Right lobe of liver (tissue), 6 donors: ENCODE measurements at places on chromosomes 11 and 22. TPM values are rescaled to one million over a fixed set of nuclear protein-coding genes. Genes with fewer than 3 reads are reported as not detected.

- DNase-seq, result no peak
Observed at GRCh38 chr11:69526453-69526810, 45.0 kb downstream of the LINC01488 start.

The SLC17A6 gene
- not detected for total RNA-seq

- peak; percentile 92 for DNase-seq
Observed at GRCh38 chr11:44595964-44596381, 30.5 kb downstream of the CD82 start.

DNA sequence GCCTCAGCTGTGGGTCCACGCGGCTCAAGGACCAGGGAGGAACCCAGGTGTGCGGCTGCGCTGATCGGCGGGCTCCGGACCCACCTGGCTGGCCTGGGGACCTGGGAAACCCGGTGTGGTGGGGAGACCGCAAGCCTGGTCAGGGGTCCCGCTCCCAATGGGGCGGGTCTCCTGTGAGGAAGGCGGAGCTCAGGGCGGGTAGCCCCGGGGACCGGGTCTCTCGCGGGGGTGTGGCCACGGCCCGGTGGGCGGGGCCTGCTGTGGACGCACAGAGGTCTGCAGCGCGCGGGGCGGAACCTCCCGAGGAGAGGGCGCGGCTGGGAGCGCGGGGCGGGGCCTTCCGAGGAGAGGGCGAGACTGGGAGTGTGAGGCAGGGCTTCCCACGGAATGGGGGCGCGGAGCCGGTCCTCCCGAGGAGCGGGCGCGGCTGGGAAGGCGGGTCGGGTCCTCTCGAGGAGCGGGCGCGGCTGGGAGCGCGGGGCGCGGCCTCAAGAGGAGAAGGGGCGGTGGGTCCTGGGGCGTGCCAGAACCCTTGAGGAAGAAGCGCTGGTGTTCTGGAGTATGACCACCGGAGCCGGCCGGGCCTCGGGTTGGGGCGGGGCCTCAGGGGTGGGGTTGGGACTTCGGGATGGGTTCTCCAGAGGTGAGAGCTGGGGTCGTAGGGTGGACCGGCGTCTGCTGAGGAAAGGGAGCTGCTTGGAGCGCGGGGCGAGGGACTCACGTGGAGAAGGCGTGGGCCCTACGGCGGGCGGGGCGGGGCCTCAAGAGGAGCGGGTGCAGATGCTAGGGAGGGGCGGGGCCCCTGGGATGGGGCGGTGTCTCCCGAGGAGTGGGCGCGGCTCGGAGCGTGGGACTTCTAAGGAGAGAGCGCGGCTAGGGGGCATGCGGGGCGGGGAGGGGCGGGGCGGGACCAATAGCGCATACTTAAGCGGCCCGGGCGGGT lies 20.8 kb downstream of the DGCR6L start:
- DNase-seq, result peak; percentile 97

GRCh38 chr22:35728639-35729308 lies 11.1 kb downstream of the APOL5 start:
- peak; percentile 57 for DNase-seq

GRCh38 chr11:810040-810567 lies 337 bp downstream of the RPLP2 start:
- no peak for DNase-seq

DNA sequence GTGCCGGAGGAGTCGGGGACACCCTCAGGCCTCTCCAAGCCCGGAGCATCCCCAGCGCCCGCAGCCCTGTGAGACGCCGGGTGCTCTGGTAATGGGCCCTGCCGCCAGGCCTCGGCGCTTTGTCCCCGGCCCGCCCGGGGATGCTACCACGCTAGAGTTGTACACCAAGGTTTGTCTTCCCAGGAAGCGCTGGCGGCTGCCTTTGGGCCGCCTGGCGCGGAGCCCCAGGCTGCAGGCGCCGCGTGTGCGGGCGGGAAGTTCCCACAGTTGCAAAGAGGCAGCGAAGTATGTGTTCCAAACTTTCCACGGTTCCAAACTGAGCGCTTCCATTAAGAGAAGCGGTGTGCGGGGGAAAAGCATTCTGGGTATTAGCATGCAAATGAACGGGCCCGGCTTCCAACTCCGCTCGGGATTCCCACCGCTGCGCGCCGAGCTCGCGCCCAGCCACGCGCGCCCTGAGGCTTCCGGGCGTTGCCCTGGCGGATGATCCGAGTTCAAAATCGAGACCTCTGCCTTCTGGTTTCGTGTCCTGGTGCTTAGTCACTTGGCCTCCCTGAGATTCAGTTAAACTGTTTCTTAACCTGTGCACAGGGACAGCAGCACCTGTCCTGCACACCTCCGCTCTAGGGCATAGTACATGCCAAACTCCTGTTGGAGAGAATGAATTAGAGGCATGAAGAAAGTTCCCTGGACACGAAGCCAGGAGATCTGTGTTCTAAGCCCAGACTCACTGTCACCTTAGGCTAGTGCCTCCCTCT lies 1.3 kb upstream of the PATZ1 start:
- DNase-seq, result peak; percentile 69

DNA sequence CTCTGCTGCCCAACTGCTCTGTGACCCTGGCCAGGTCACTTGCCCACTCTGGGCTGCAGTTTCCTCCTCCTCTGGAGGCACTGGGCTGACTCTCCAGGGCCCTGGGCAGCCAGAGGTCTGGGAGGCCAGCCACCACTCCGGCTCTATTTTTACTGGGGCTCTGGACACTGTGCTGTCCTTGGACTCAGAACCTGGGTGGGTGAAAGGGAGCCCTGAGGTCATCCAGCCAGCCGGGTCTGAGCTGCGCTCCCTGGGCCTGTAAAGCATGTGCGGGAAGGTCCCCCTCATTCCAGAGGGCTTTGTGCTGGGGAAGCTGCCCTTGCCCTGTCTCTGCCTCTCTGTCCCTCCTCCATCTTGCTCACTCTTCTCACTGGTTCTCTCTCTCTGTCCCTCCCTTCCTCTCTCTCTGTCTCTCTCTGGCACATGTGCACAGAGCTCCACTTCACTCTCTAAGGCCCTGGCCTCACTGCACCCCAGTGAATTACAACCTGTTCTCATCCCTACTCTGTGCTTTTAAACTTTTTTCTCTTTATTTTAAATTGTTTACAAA lies 24.6 kb downstream of the MB start:
- no peak for DNase-seq

DNA sequence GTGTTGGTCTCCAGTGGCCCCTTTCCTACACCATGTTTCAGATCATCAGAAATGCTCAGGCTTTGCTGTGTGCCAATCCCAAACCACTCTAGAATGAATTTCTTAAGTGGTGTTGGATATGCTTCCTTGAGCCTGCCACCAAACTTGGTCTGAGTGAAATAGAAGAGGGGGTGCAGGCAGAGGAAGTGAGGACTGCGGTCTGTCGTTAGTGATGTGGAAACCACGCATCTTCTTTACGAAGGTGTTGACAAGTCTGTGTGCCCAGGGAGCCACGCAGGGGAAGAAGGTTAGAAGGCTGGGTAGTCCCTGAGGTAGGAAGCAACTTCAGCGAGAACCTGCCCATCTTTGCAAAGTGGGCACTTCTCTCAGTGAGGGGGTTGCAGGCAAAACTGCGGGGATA lies 187.4 kb upstream of the NAV2 start:
- no peak for DNase-seq

- no peak for DNase-seq
Observed at GRCh38 chr22:31056986-31057599, 24.0 kb upstream of the SMTN start.

DNA sequence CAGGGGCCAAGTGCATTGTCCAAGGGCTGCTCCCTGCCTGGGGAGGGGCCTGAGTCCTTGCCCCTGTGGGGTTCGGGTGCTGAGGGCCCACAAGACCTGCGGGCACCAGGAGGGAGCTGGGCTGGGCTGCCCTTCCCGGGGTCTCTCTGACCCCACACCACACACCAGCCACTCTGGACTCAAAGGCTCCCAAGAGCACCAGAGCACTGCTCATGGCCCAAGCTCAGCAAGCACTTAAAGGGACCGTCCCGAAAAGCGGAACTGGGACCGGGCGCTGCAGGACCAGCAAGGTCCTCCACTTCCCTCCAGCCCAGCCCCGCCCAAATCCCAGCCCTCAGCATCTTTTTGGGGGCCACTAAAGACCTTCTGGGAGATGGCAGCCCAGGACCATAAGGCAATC lies 5.3 kb downstream of the LSP1 start:
- no peak for DNase-seq

The NUDT8 gene
- total RNA-seq, result 12.7 TPM

The CNTN5 gene
- 0.19 TPM for total RNA-seq

The OR4C11 gene
- not detected for total RNA-seq

- DNase-seq, result no peak
Observed at GRCh38 chr22:38843201-38843656, 599 bp downstream of the NPTXR start.

DNA sequence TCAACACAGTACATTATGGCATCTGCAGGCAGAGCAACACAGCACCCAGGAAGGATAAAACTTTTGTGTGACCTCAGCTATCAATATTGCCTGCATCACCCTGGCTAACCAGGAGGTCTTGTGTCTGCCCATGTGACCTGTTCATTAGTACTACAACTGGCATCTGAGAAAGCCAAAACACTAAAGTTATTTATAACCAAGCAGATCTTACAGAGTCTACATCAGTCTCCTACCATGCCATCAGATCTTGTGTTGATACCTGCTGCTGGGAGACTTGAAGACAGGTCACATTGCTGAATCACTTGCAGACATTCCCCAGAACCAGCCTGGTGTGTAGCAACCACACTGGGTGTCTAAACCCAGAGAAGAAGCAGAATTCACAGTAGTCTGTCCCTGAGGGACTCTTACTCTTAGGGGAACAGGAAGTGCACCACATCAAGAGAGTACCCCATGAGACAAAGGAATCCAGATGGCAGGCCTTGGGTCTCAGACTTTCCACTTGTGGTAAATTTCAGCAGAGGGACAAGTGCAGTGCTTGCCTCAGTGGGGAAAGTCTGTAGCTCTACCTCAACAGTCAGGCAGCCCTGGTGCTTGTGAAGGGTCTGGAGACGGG lies 7.0 kb downstream of the OR9G1 start:
- no peak for DNase-seq

The OR8D4 gene
- total RNA-seq, result not detected

DNA sequence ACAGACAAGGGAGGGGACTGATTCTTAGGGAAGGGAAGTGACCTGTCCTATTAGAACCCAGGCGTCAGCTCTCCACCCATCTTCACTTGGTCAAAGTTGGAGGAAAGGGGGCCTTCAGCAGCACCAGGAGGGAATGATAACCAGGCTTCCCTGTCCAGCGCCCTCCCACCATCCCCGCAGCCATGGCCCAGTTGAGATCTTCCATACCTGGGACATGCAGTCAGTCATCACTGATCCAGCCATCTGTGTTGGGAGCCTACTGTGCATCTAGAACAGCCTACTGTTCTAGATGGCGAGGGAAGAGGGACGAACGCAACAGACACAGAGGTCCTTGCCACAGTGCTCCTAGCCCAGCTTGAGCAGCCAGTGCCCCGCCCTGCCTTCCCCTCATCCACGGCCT lies 40.6 kb downstream of the PDGFB start:
- no peak for DNase-seq

- DNase-seq, result no peak
Observed at GRCh38 chr11:64367931-64368672, 9.1 kb downstream of the RPS6KA4 start.

The OR52I2 gene
- total RNA-seq, result not detected

The FUT4 gene
- 1.2 TPM for total RNA-seq

DNA sequence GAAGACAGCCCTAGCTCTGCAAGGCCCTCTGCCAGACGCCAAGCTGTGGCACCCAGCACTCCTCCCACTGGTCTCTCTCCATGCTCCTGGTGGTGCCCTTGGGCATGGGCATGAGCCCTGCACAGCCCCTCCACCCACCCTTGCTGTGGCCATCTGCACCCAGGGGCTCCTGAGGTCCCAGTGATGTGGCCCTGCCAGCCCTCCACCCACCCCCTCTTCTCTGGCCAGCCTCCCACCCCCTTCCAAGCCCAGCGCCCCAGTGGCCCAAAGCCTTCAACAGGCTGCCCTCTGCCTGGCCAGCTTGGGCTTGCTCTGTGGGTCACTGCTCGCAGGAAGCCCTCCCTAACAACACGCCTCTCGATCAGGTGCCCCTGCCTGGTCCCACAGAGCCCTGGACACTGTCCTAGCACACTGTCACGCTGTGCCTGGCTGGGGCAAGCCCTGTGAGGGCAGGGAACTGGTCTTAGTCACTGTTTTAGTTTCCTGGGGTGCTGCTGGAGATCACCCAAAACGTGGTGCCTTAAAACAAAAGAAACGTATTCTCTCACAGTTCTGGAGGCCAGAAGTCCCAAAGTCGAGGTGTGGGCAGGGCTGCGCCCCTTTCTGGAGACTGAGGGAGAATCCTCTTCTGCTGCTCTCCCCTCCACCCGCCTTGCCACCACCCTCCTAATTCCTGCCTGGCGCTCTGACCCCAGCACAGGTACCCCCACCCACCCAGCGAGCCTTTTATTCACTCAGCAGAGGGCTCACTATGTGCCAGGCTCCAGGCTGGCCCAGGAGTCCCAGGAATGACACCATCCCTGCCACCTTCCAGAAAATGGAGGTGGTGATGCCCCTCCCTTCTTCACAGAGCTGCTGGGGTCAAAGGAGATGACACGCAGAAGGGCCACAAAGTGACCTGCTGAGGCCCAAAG lies 14.7 kb downstream of the SULT4A1 start:
- no peak for DNase-seq

- peak; percentile 26 for DNase-seq
Observed at GRCh38 chr22:19853879-19854777, 546 bp downstream of the GNB1L start.

The SYT12 gene
- total RNA-seq, result 10.1 TPM

The MRGPRE gene
- not detected for total RNA-seq

- peak; percentile 63 for DNase-seq
Observed at GRCh38 chr22:30208631-30209603, 37.6 kb downstream of the LIF start.

The UBQLNL gene
- total RNA-seq, result not detected

The OR56A3 gene
- not detected for total RNA-seq

- no peak for DNase-seq
Observed at GRCh38 chr22:33756508-33756949, 163.7 kb downstream of the LARGE1 start.

The TMPRSS4 gene
- total RNA-seq, result not detected

The WNT7B gene
- 0.10 TPM for total RNA-seq

DNA sequence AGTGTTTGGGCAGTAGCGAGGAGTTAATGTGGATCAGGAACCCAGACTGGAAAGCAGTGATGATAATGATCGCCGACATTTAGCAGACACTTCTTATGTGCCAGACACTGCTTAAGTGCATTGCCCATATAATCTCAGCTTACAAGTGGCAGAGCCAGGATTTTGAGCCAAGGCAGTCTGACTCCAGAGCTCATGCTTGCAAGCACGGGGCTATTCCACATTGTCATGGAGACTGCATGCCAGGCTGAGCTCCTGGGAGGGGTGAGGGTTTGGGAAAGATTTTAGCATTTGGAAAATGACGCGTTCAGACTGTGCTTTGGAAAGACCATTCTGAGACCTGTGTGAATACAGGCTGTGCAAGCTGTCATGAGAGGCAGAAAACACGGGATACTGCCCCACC lies 302.7 kb downstream of the DDX10 start:
- DNase-seq, result no peak

- DNase-seq, result no peak
Observed at GRCh38 chr11:22331771-22332170, 6.4 kb upstream of the SLC17A6 start.

GRCh38 chr11:67572747-67573419 lies 10.7 kb upstream of the GSTP1 start:
- peak; percentile 63 for DNase-seq

The ACRV1 gene
- total RNA-seq, result not detected
